ENCODE measurements at places on chromosomes 16 and 17.

GRCh38 chr17:78708510-78708973, 73.5 kb downstream of the CYTH1 start:
- DNase-seq = peak; percentile 71

- DNase-seq = no peak
Measured at GRCh38 chr16:85209526-85210121, 97.4 kb upstream of the CIBAR2 start.

GRCh38 chr16:27273670-27274423, 5.3 kb upstream of the NSMCE1 start:
- no peak for DNase-seq

DNA sequence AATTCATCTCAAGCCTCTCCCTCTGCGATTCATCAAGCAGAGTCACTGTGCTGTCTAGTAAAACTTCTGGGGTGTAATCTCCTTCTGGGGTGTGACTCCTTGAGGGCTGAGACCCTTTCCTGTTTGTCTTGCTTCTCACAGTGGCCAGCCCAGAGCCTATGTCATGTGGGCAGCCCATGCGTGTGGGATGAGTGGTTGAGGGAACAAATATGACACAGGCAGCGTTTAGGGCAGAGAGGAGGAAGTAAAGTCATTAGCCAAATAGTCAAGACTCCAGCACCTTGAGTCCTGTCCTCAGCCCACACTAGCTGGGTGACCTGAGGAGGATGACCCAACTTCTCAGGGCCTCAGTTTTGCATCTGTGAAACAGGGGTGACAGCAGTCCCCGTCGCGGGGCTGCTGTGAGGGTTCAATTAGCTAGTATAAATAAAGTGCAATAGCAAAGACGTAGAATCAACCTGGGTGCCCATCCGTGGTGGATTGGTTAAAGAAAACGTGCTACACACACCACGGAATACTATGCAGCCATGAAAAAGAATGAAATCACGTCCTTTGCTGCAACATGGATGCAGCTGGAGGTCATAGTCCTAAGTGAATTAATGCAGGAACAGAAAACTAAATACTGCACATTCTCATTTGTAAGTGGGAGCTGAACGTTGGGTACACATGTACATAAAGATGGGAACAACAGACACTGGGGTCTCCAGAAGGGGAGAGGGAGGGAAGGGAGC, 4.5 kb upstream of the ITGAX start:
- no peak for DNase-seq

Data from fibroblast of gingiva (primary cell).